ENCODE measurements at places on chromosomes 5 and 9.

DNA sequence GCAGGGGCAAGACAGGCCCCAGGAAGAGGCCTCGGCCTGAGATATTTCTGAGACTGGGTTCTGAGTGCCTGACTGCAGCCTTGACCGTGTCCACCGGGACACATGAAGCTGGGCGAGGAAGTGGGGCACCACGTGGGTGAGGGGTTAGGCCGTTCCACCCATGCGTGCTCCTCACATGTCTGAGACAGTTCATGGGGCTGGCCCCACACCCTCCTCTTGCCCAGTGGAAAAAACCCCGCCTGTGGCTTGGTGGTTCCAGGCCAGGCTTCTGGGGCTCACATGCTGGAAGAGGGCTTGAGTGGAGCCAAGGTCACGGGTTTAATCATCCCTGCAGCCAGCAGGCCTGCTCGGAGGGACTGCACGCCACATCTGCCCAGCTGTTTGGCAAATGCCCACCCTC is 11.4 kb downstream of the HMCN2 start:
- no peak for DNase-seq

- DNase-seq: no peak
Measured at GRCh38 chr5:15794052-15794985, 294.3 kb downstream of the FBXL7 start.

GRCh38 chr5:71887680-71888079 is 168.6 kb downstream of the CARTPT start:
- DNase-seq: peak; percentile 57

DNA sequence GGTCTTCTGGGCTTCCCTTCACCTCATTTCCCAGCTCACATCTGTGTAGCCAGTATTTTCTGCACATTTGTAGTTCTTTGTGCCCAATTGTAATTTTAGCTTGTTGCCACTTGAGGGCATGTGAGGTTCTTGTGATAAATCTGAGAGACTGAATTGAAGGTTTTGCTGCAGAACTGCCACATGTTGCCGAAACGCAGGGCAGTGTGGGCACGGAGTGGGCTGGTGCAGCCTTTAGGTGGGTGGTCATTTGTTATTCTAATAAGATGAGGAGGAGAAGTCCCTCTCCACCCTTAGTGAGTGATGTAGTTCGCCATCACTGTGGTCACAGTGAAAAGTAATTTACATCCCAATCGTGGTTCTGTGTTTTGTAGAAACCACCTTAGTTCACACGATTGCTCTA is 21.2 kb downstream of the OTULIN start:
- DNase-seq: peak; percentile 48

DNA sequence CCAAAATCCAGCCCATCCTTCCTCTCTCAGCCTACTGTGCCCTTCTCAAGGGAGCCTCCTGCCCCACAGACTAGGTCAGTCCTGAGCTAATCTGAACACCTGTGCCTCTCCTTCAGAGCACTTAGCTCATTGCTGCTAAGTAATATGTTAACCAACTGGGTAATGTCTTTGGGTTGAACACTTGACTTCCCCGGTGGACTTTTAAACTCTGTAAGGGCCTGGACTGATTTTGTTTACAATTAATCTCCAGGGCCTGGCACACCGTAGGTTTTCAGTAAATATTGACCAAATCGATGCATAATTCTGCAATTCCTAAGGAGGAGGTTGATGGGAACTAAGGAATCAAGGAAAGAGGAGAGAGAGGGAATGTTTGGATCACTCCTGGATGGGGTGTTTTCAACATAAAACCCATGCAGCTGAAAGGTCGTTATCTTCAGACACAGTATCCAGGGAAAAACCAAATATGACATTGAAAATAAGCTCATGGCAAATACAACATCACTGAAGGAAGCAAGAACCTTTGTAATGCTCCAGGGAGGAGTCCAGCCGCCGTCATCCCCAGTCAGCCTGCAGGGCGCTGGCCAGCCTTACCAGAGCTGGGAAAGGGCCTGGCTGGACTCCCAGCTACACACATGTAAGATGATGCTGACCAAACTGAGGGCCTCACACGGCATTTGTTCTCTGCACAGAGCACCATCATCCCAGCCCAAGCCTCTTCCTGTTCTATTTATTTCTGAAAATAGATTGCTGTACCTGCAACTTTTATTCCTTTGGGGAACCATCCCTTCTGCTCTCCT is 166.3 kb downstream of the C5orf15 start:
- no peak for DNase-seq

- DNase-seq: no peak
Measured at GRCh38 chr5:24510523-24510988, 134.2 kb downstream of the CDH10 start.

DNA sequence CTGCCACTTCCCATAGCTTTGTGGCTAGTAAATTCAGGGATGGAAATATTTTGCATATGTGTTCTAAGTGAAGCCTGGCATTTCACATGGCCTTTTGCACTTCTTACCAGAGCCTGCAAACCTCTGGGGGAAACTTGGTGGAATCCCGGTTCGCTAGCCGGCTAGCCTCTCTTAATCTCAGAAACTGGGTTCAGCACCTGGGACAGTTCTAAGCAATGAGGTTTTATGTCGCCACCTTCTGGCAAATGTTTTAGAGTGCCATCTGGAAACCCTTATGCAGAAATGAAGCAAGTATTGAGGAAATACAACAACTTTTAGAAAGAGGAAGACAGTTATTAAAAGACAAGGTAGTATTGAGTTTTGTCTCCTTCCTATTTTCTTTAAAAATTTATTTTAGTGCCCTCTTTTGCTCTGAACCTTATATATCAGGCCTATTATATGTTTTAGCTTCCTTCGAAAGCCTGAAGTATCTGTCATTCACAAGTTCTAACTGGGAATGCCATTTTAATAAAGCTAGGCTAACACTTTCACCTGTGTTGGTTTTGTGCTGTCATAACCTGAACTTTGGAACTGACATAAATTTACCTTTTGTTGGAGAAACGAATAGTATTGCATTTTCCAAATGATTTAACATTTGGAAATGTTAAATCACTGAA is 963 bp upstream of the HTR1A start:
- no peak for DNase-seq

DNA sequence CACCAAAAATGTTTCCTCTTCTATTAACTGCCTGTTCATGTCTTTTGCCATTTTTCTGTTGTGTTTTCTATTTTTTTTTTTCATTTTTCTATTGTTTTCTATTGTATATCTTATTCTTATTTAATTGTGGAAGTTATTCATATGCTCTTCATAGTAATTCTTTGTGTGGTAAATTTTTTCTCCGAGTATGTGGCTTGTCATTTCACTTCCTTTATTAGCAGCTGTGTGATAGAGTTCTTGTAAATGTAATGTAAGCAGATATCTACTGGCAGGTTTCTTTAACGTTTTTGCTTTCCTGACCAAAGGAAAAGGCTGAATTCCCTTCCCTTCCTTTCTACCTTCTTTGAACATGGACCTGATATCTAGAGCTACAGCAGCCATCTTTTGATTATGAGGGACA is 5.8 kb upstream of the PLPP1 start:
- DNase-seq: no peak

- DNase-seq: no peak
Measured at GRCh38 chr9:104009826-104010225, 84.3 kb upstream of the SMC2 start.

DNA sequence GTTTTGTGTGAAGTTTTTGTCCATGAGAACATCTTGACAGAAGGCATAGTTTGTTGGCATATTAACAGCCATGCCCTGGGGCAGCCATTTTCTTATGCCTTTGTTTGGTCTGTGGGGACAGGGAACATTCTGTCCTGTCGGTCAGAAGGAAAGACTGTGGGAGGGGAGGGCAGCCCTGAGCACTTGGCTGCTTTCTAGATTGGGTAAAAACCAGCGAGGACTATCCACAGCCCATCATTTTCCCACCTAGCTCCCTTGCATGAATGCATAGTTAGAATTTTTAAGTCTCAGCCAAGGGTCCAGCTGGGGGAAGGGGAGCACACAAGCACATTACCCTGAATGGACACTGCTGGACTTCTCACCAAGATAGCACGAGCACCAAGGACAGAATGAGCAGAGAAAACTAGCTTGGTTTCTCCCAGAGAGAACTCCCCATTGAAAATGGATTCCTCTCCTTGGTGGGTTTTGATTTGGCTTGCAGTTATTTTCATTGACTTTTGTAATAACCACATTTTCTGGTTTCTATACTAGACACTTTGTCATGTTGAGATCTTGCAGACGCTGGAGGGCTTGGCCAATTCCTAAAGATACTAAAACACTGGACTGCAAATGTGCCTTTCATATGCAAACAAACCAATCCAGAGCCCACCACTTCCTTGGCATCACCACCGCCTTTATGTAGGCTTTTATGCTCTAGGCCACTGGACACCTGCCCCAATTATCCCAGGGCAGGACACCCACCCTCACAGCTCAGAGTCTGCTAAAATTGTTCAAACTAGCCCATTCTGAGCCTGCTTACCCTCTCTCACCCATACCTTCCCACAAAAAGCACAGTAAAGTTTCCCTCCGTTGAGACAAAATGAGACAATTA is 129.9 kb downstream of the BOD1 start:
- DNase-seq: no peak

GRCh38 chr5:35205186-35205585 is 25.1 kb downstream of the PRLR start:
- DNase-seq: no peak

- no peak for DNase-seq
Measured at GRCh38 chr5:77172713-77173328, 37.7 kb upstream of the PDE8B start.

DNA sequence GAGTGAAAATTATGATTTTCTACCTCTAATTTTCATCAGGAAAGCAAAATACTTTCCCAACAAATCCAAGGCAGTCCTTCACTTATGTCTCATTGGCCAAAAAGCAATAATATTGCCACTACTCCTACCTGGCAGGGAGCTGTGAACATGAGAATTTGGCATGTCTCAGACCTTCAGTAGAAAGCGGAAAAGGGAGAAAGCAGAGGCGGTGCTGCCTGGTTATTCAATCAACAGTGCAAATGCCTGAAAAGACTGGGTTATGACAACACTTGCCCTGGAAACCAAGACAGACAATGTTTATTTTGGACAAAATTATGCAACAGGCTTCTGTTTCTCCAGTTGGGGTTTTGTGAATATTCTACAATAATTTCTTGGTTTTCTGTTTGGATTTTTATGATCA is 194.4 kb downstream of the TAF11L14 start:
- no peak for DNase-seq

DNA sequence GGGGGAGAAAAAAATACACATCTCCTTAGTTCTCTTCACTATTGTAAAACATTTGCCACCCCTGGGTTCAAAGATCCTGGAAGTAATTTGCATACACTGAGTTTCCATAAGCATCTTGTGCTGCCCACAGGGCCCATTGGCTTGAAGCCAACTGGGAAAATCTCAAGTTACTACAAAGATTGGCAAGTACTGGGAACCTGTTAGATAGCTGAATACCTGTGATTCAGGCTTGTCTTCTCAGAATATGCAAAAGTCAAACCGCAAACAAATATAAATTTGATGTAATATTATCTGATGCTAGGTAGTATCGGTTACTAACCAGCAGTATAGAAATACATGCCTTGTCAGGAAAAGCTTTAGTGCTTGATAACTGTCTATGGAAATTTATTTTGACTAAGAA is 156.9 kb upstream of the FST start:
- DNase-seq: no peak

- DNase-seq: no peak
Measured at GRCh38 chr9:111900151-111900857, 3.7 kb downstream of the UGCG start.

- DNase-seq: no peak
Measured at GRCh38 chr5:60346393-60346792, 353.6 kb downstream of the DEPDC1B start.
